ENCODE measurements at places on chromosomes 4 and X. TPM values are rescaled to one million over a fixed set of nuclear protein-coding genes. Genes with fewer than 3 reads are reported as not detected.

DNA sequence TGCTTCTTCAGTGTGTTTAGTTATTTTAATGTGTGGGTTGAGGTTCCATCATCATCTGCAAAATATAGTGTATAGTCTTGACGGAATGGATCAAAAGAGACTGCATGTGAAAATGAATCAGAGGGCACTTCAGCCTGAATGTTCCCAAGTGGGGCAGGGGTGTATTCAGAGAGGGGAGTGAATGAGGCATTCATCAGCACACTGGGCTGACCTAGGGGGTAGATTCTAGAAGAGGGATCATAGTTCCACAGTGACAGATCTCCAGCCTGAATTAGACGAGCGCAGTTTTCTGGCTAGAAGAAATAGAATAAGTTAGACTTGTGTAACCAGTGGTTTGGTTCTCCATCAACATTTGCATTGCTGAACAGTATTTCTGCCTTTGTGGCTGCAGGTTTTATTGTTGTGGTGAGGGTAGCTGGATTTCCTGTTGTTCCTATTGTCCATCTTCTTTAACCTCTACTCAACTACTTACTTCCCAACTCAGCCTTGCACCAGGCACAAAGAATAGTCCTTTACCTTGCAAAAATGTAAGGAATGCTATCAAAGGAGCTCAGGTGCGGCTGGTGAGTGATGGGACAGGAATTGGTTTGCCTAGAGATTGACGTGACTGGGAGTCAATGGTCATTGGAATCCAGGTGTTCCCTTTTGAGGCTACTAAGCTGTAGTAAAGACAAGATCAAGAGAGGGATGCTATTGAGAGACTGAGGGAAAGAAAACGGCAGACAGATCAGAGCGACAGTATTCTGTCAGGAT, 50.9 kb downstream of the NAP1L5 start:
- H3K36me3 ChIP-seq, result no peaks in the 10 kb centered on the region
- no peak for DNase-seq
- H3K27me3 ChIP-seq, result no peaks in the 10 kb centered on the region
- H3K4me1 ChIP-seq, result no peaks in the 10 kb centered on the region
- H3K4me3 ChIP-seq, result no peak overlapping the region
- no peak overlapping the region for H3K27ac ChIP-seq

Gene TMEM47
- 63.6 TPM for total RNA-seq

DNA sequence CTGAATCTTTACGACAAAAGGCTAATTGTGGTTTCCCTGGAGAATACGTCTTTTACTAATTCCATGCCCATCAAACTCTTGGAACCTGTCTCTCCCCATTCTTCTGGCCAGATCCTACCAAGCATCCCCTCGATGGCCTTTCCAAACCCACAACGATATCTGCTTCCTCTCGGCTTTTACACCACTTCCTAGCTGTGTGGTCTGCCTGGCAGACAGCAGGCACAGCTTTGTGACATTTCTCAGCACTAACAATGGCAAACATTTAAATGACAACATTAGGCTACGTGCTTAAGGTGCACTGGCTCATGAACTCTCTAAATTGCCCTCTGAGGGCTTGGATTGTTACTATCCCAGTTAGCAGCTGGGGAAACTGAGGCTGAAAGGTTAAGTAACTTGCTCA, 141.0 kb downstream of the NSUN7 start:
- H3K27ac ChIP-seq, result no peak overlapping the region
- H3K4me1 ChIP-seq, result peaks cover 10% of the 10 kb centered on the region
- peaks cover 38% of the 10 kb centered on the region for H3K36me3 ChIP-seq
- no peaks in the 10 kb centered on the region for H3K27me3 ChIP-seq

Gene CNGA1
- 0.35 TPM for total RNA-seq

- no peak overlapping the region for H3K27ac ChIP-seq
- no peak overlapping the region for H3K4me3 ChIP-seq
- H3K36me3 ChIP-seq, result peaks cover 82% of the 10 kb centered on the region
- no peaks in the 10 kb centered on the region for H3K27me3 ChIP-seq
- H3K4me1 ChIP-seq, result peaks cover 5% of the 10 kb centered on the region
- no peak for DNase-seq
Observed at GRCh38 chr4:878796-879728, 53.1 kb downstream of the GAK start.

- DNase-seq, result peak; percentile 43
- no peak overlapping the region for H3K27ac ChIP-seq
- no peaks in the 10 kb centered on the region for H3K27me3 ChIP-seq
- no peaks in the 10 kb centered on the region for H3K36me3 ChIP-seq
- H3K4me3 ChIP-seq, result no peak overlapping the region
- no peaks in the 10 kb centered on the region for H3K4me1 ChIP-seq
Observed at GRCh38 chr4:141654098-141654497, 17.7 kb downstream of the IL15 start.

GRCh38 chrX:150506020-150506419, 62.4 kb upstream of the MTM1 start:
- no peak for DNase-seq
- peaks cover 45% of the 10 kb centered on the region for H3K4me1 ChIP-seq
- peaks cover 3% of the 10 kb centered on the region for H3K36me3 ChIP-seq
- H3K27me3 ChIP-seq, result peaks cover 10% of the 10 kb centered on the region
- no peak overlapping the region for H3K4me3 ChIP-seq

DNA sequence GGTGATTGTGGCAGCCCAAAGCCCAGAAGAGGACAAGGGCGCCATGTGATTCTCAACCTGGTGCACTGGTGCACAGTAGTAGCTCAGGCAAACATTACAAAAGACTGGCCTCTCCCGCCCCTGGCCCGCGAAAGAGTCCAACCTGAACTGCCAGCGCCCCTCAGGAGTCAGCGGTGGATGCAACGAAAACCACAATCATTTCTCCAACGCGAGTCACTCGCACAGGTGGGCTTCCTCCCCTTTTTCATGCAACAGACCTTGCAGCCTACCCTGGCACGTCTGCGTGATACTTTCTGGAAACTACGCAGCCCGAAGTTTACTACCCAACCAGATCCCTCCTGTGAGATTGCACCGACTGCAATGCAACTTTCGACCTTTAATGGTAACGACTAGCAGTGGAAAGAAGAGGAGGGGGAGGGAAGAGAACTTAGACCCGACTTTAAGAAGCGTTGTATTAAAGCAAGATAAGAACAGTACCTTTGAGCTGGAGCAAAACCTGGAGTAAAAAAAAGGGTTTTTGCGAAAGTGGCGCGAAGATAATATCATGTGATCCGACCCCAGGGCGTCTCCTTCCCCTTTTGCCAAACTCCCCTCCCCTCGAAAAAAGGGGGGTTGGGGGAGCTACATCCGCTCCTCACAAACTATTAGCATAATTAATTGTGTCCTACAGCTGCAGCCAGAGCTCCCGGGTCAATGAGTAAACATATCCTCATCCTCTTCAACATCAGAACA, 63.3 kb upstream of the CCDC160 start:
- no peaks in the 10 kb centered on the region for H3K36me3 ChIP-seq
- peaks cover 32% of the 10 kb centered on the region for H3K27me3 ChIP-seq
- H3K27ac ChIP-seq, result no peak overlapping the region
- no peak for DNase-seq
- H3K4me3 ChIP-seq, result peak overlapping the region; percentile 49
- H3K4me1 ChIP-seq, result peaks cover 5% of the 10 kb centered on the region

- peaks cover 36% of the 10 kb centered on the region for H3K36me3 ChIP-seq
- H3K4me3 ChIP-seq, result no peak overlapping the region
- H3K27ac ChIP-seq, result no peak overlapping the region
- H3K4me1 ChIP-seq, result no peaks in the 10 kb centered on the region
Observed at GRCh38 chr4:51909236-51909703, 66.3 kb downstream of the DCUN1D4 start.
